ENCODE measurements at places on chromosomes 1 and 21.

DNA sequence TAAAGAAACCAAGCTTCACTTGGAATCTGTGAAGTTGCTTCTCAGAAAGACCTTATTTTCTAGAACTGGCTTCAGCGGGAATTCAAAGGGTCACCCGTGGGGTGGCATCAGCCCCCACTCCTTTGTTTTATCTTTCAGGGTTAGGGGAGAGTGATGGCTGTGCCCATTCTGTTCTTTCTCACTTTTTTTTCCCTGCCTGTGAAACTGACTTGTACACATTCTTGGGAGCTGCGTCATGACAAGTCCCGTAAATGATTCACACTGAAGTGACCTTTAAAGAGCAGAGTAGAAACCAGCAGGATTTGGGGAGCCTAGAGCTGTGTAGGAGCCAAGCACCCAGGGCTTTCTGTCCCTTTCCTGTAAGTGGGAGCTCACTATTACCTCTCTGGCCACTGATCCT is 43.8 kb downstream of the SLC44A3 start:
- no peak for DNase-seq

DNA sequence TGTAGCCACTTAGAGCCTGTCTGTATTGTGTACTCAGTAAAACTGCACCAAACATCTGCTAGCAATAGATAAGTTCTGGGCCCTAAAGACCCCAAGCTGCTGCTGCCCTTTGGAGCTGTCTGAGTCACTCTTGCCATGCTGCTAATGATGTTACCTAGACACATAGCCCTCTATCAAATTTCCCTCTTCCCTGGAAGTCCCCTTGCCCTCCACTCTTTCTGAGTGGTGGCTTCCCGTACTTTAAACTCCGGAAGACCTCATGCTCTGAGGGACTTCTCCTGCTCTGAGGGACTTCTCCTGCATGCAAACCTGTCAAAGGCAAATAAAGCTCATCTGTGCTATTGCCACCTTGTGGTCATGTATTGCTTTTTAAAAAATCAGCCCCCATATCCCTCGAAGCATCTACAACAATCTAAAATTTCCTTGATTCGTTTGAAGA is 34.0 kb downstream of the FH start:
- no peak for DNase-seq

- DNase-seq, result no peak
Measured at GRCh38 chr1:153794624-153795329, 19.6 kb downstream of the SLC27A3 start.

GRCh38 chr1:203217139-203217655 is 12.3 kb downstream of the CHIT1 start:
- no peak for DNase-seq

DNA sequence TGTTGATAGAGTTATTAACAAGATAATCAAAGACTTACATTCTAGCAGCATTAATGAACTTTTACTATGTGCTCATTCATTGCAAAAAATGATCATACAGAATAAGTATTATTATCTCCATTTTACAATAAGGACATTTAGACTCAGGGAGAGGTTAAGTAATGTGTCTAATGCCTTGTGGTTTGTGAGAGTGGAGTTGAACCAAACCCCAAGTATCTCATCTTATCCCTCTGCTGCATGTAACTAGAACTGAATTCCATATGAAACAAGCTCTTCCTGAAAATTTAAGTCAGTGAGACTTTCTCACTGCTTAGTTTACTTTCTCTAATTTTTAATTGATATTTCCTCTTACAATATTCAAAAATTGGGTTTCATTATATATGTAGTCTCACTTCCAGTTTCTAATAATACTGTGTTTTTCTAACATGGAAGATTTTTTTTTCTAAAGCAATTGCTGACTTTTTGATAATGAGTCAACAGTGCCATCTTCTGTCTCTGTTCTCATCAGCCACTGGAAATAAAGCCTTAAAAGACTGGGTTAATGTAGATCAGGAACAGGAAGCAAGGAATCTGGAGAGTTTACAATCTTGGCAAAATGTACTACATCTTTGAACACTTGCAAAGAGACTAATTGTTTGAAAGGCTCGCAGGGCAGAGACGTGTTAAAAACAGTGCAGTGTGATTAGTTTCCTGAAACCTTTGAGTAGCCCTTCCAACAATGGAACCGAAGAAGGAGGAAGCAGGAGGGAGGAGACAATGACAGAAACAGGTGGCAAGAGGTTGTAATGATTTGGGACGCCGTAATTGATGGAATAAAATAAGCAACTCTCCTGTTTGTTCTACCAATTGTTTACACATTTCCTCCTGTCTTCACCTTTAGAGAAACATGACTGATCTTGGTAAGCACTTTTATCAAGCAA is 567.6 kb downstream of the MRPL39 start:
- DNase-seq, result peak; percentile 26

GRCh38 chr1:55472784-55473183 is 257.6 kb upstream of the USP24 start:
- no peak for DNase-seq

DNA sequence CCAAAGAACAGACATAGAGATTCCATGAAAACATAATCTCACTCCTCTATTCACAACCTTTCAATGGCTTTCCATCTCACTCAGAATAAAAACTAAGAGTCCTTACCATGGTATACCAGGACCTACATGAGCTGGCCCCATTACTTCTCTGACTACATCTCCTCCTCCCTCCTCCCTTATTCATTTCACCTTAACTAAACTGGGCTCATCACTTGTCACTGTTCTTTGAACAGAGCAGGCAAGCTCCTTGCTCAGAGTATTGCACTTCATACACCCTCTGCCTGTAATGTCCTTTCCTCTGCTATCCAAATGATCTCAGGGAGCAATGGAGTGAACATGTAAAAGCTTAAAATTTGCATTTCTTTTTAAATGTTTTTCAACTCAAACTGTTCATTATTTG is 142.0 kb downstream of the MRPL39 start:
- no peak for DNase-seq

DNA sequence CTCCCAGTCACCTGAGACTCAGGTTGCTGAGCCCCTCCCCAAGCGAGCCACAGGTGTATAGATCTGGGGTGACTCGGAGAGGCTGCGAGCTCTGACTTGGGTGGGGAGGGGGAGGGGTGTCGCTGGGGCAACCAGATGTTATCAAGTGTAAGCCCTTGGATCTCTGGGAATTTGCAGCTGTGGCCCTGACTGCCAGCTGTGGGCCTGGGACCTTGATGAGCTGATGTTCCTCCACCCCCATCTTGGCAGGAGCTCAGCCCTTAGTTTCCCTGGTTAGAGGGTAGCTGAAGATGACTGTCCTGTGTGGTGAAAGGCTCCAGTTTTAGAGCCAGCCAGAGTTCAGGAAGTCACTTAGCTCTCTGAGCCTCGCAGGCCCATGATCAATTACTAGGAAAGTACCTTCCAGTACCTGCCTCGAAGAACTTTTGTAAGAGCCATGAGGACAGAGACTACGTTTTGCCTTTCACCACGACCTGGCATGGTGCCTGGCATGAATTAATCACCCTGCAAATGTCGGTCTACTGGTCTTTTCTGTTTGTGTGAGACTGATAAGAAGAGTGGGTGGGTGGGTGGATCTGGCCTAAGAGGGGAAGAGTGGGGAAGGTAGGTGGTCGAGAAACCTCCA is 55.8 kb downstream of the YARS1 start:
- peak; percentile 46 for DNase-seq

- DNase-seq, result no peak
Measured at GRCh38 chr1:55262822-55263221, 47.7 kb upstream of the USP24 start.

DNA sequence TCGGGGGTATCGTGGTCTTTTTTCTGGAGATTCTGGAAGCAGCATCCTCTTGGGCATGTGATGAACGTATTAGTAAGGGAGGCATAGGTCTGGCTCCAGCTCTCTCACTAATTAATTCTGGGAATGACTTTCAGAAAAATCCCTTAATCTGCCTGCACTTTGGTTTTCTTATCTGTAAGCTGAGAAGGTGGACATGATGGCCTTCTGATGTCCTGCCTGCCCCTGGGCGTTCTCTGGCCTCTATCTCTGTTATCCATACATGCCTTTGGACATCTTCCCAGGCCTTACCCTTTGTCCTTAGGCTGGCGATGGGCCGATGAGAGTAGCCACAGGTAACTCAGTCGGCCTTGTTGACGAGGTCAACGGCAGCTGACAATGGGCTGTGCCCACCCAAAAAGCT is 8.8 kb downstream of the NTRK1 start:
- DNase-seq, result no peak

DNA sequence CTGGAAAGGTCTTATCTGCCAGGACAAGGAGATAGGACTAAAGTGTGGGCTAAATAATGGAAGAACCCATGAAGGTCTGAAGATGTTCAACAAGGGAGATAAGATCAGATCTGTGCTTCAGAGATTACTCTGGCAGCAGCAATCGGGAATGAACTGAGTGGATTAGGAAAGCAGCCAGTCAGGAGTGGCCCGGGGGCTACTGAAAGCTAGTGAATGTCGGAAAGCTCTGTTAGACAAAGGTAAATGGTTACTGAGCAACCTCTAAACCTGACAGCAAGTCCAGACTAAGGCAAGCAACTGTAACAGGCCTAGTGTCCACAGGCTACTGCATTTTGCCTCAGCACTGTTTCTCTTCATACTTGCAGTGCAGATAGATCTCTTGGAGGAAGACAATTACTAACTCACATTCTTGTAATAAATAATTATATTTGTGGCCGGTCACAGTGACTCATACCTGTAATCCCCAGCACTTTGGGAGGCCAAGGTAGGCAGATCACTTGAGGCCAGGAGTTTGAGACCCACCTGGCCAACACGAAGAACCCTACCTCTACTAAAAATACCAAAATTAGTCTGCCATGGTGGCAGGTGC is 12.5 kb downstream of the IQGAP3 start:
- no peak for DNase-seq

- DNase-seq, result no peak
Measured at GRCh38 chr1:248860007-248860406, 1.1 kb upstream of the ZNF692 start.

GRCh38 chr1:86515597-86515996 is 31.3 kb upstream of the CLCA4 start:
- no peak for DNase-seq

DNA sequence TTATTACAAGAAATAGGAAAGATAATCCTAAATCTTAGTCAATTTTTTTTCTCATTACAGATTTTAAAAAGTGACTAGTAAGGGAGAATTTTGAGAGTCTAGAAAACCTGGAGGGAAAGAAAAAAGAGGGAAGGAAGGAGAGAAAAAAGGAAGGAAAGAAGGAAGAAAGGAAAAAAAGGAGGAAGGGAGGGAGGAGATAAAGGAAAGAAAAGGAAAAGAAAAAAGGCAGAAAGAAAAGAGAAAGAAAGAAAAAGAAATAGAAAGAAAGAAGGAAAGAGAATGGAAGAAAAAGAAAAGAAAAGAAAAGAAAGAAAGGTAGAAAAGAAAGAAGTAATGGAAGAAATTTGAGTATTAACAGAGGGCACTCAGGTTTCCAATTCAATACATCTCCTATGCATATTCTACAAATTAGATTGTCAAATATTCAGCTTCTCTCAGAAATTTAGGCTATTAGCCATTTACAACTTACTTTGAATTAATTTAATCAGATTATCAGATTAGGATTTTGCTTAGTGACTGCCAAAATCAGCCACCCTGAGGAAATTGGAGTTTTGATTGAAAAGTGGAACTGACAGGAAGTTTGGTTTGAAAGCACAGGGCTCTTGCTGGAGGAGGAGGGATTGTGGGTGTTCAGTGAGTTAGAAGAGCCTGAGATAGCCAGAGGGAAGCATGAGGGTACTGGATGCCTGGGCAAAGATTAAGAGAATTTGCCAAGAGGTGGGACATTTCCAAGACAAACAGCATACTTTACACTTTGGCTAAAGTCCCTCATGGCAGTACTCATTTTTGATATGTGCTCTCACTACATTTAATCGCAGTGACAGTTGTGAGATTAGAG is 677.8 kb downstream of the USP25 start:
- no peak for DNase-seq

DNA sequence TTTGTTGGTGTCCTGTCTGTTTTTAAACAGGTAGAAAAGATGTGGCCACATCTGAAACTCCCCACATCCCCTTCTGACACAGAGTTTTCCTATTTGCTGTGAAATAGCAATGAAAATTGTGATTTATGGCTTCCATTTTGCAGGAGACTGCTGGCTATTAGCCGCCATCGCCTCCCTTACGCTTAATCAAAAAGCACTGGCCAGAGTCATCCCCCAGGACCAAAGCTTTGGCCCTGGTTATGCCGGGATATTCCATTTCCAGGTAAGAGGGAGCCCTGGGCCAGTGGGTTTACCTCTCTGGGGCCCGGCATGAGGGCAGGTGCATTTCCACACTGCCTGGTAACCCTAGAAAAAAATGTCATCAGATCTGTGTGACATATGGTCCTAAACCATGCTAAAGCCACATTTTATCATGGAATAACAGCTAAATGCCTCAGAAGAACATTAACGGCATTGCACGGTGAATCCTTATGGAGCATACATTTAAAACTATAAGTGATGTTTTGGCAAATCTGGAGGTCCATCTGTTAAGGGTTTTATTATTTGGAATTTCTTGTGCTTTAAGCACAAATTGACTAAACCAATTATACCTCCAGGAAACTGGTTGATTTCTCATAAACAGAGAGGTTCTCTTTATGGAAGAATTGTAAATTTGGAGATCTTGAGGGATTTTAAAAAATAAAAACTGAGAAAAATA is 12.3 kb downstream of the CAPN9 start:
- no peak for DNase-seq

GRCh38 chr1:43052786-43053439 is 94.2 kb upstream of the SLC2A1 start:
- DNase-seq, result no peak

DNA sequence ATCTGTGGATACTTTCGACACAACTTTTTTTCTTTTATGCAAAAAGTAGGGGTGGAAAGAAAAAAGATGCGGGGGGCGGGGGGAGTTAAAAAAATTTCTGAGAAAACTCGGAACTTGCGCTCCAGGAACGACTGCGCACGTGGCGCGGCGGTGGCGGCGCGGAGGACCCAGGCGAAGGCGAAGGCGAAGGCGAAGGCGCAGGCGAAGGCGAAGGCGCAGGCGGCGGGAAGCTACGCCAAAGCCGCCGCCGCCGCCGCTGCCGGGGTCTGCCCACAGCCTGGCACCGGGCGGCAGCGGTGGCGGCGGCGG is 208 bp upstream of the BARHL2 start:
- DNase-seq, result no peak

DNA sequence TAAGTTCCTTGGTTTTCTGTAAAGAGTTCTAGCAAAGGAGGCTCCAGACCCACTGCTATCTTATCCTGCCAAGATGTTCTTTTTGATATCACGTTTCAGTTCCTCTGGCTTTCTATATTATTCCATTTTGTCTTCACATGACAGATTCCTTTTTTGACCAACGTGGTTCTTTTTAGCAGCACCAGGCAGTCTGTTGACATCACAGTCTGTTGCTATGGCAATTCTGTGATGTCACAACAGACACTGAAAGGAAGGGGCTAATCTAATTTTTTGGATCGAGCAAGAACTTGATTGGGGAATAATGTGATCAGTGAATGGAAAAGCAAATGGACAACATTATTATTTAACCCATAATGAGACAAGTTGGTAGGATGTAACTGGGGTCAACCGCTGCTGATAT is 64.5 kb upstream of the GOLT1A start:
- DNase-seq, result no peak
